Esophagus muscularis mucosa (tissue), 4 donors: ENCODE measurements at places on chromosomes 4 and X. TPM values are rescaled to one million over a fixed set of nuclear protein-coding genes. Genes with fewer than 3 reads are reported as not detected.

DNA sequence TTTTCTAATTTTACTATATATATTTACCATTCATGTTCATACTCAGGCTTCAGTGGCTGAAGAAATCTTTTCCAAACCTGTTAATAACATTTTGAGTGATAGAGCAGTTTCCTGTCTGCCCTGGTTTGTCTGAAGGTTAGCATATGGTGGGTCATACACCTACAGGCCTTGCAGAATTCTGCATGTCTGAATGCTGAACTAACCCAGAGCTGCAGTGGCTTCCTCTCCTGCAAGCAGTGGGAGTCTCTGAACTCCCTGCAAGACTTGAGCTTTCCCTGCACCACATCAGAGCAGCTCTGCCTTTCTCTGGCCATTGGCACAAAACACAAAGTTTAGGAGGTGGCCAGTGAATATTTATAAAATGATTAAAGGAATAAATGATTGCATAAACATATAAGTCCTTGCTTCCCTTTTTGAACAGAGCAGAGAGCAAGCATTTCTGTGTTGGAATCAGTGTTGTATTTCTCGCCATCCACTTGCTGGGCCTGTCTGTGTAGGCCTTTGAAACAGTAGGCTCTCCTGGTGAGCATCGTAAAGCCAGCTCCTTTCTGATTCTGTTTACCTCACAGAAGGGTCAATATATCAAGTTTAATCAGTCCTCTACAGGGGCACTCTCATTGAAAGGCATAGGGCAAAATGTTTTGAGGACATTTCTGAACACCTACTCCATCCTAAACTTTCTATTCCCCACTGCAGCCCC, 15.0 kb upstream of the UNC5C start:
- no peak overlapping the region for H3K27ac ChIP-seq

GRCh38 chrX:10156199-10157031, at the start of gene CLCN4:
Gene CLCN4 (plus strand): TSS chrX:10156975. CDS start chrX:10185033, 28,058 bp downstream.
- H3K4me3 ChIP-seq, result peak within 1 kb of the TSS; percentile 48
- H3K27ac ChIP-seq, result peak within 1 kb of the TSS; percentile 63

GRCh38 chr4:138804711-138805110, 210.9 kb upstream of the NOCT start:
- no peak for DNase-seq
- H3K4me3 ChIP-seq, result no peak overlapping the region
- H3K27me3 ChIP-seq, result peaks cover 3% of the 10 kb centered on the region
- H3K27ac ChIP-seq, result no peak overlapping the region

GRCh38 chr4:113024388-113024787, 25.1 kb upstream of the ANK2 start:
- DNase-seq, result no peak
- no peak overlapping the region for H3K4me3 ChIP-seq
- H3K27ac ChIP-seq, result no peak overlapping the region

DNA sequence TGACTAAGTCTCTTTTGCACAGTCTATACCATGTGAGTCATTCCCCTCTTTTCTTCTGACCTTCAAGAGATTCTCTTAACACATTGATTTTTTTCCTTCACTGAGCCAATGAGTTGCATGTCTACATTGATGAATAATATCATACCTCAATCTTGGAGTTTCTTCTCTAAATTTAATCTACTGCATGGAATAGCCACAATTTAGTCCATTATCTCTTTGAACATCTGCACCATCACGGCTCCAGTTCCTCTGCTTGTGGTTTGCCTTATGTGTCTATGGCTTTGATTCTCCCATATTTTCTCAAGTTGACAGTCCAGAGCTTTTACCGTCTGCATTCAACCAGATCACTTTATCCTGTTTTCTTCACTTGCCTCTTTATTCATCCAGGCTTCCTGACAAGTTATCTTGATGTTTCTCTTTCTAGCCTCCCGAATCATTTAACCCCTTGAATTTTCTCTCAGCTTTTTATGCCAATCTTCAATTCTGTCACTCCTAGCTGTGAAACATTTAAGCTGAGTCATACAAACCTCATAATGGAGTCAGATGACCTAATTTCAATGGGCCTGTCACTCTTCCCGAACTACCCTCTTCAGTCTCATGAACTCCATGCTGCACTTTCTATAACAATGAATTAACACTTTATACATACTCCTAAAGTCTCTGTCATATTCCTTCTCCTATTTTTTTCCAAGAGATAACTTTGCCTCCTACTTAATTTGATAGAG, 222.3 kb downstream of the CPE start:
- no peaks in the 10 kb centered on the region for H3K27me3 ChIP-seq
- H3K27ac ChIP-seq, result no peak overlapping the region
- no peak for DNase-seq
- H3K4me3 ChIP-seq, result no peak overlapping the region

DNA sequence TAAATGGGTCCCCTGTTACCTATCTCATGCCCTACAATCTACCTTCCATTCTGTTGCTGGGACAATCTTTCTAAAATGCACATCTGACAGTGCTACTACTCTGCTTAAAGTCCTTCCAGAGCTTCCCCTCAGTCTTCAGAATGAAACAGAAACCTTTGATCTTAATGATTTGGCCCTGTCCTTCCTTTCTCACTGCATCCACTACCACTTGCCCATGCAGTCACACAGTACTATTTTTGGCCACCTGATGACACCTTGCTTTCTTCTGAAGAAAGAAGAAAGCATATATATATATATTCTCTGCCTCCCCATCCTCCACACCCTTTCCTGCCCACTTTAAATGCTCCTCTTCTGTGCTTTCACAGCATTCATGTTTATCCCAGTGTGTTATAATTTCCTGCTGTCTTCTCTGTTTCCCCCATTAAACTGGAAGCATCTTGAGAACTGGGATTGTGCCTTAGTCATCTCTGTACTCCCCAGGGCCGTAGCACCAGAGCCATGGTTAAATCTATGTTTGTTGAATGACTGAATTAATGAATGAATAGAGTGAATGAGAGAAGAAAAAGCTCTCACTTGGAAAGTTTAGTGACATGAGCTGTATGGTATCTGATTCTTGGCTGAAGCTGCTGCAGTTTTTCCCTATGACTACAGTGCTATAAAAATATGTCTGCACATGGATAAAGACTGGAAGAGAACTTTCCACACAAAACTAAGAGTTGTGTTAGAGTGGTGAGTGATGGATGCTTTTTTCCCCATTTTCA, 56.2 kb downstream of the RTL9 start:
- DNase-seq, result no peak
- no peak overlapping the region for H3K27ac ChIP-seq
- H3K36me3 ChIP-seq, result no peaks in the 10 kb centered on the region
- peaks cover 11% of the 10 kb centered on the region for H3K27me3 ChIP-seq

DGKQ gene
- total RNA-seq, result 7.9 TPM

GRCh38 chrX:148929686-148930085, 429.3 kb downstream of the AFF2 start:
- no peaks in the 10 kb centered on the region for H3K27me3 ChIP-seq
- no peak overlapping the region for H3K27ac ChIP-seq
- H3K4me1 ChIP-seq, result no peaks in the 10 kb centered on the region
- H3K4me3 ChIP-seq, result no peak overlapping the region
- DNase-seq, result no peak

- peaks cover 46% of the 10 kb centered on the region for H3K4me1 ChIP-seq
- peak overlapping the region; percentile 98 for H3K4me3 ChIP-seq
- peaks cover 7% of the 10 kb centered on the region for H3K27me3 ChIP-seq
- peak; percentile 86 for DNase-seq
- H3K36me3 ChIP-seq, result no peaks in the 10 kb centered on the region
- peak overlapping the region; percentile 99 for H3K27ac ChIP-seq
Observed at GRCh38 chr4:185535612-185536410, 504 bp upstream of the PDLIM3 start.

GRCh38 chrX:17160975-17161374, 214.0 kb upstream of the NHS start:
- H3K4me3 ChIP-seq, result no peak overlapping the region
- no peaks in the 10 kb centered on the region for H3K4me1 ChIP-seq
- no peak overlapping the region for H3K27ac ChIP-seq

HPSE gene
- 0.86 TPM for total RNA-seq

MAGEA10 gene
- total RNA-seq, result not detected

- no peaks in the 10 kb centered on the region for H3K36me3 ChIP-seq
- no peaks in the 10 kb centered on the region for H3K27me3 ChIP-seq
- no peak overlapping the region for H3K4me3 ChIP-seq
- DNase-seq, result no peak
- H3K4me1 ChIP-seq, result peaks cover 22% of the 10 kb centered on the region
Observed at GRCh38 chr4:24143741-24144140, 253.9 kb upstream of the PPARGC1A start.

DNA sequence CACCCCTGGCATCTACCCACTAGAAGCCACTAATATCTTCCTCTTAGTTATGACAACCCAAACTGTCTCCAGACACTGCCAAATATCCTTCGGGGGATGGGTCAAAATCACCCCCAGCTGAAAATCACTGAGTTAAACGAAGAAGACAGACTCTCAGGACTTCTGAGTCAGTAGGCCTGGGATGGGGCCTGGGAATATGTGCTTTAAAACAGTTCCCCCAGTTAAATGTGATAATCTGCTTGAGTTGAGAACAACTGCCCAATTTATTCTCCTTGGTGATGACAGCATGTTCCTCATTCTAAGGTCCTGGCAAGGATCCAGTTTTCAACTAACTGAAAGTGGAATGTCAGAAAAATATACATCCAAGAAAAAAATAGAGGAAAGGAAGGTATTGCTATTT, 52.4 kb downstream of the CBLL2 start:
- no peaks in the 10 kb centered on the region for H3K27me3 ChIP-seq
- no peak overlapping the region for H3K4me3 ChIP-seq
- no peaks in the 10 kb centered on the region for H3K36me3 ChIP-seq
- H3K27ac ChIP-seq, result peak overlapping the region; percentile 26
- H3K4me1 ChIP-seq, result peaks cover 5% of the 10 kb centered on the region

DNA sequence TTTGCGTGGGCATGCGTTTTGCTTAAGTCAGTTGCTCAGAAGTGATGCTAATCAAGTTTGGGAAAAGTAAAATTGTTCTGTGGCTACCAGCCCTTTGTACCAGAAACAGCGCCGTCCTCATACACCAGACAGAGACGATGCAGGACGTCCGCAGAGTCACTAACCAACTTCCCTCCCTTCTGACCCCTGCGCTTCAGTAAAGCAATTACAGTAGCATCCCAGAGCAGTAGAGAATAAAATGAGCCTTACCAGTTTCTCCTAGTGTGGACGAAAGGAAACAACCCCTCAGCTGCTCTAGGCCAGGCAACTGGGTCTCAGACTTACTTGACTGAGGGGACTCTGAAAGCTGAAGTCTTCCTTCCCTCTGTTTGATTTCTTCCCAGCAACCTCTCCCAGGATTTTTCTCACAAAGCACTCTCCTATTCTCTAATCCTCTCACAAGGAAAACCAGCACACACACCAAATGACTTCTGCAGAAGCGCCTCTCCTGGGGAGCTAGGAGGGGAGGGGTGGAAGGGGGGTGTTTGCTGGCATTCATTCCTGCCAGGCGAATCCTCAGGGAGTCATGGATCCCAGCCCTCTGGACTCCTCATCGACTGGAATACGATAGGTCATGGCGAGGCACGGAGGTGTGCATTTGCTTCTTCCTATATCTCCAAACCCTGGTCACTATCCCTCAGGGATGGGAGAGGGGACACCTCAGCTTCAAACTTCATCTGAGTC, 56.0 kb upstream of the MID1 start:
- H3K27ac ChIP-seq, result no peak overlapping the region
- no peak for DNase-seq
- no peak overlapping the region for H3K4me3 ChIP-seq
- no peaks in the 10 kb centered on the region for H3K27me3 ChIP-seq
- no peaks in the 10 kb centered on the region for H3K36me3 ChIP-seq
- H3K4me1 ChIP-seq, result no peaks in the 10 kb centered on the region

DNA sequence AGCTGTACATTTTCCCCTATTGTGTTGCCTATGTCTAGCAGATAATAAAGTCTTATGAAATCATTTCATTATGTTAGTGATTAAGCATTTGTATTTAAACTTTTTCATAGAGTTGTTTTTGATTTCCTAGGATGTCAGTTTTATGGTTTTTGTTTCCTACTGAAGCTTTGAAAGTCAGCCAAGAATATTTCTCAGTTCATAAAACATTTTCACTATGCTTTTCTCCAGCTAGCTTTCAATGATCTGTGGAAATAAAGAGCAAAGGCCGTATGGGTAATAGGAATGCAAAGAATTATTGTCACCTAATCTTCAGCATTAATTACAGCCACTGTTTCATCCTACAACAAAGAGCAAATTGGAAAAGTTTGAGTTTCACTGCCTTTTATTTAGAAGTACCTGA, 145.7 kb upstream of the NUDT6 start:
- no peak overlapping the region for H3K27ac ChIP-seq
- no peak overlapping the region for H3K4me3 ChIP-seq
- DNase-seq, result no peak

ZCCHC12 gene
- 0.45 TPM for total RNA-seq
